ENCODE measurements at places on chromosomes 7 and 10.

GRCh38 chr10:44832595-44833390 is 78.3 kb upstream of the TMEM72 start:
- no peak for DNase-seq

- DNase-seq: no peak
These were observed 147.2 kb upstream of the PFKP start for GRCh38 chr10:2920168-2920567.

GRCh38 chr10:121580276-121581116 is 17.7 kb downstream of the FGFR2 start:
- DNase-seq: no peak

GRCh38 chr7:137850972-137851945 is 4.5 kb upstream of the DGKI start:
- no peak for DNase-seq

GRCh38 chr7:48209004-48209600 is 37.8 kb downstream of the ABCA13 start:
- no peak for DNase-seq

DNA sequence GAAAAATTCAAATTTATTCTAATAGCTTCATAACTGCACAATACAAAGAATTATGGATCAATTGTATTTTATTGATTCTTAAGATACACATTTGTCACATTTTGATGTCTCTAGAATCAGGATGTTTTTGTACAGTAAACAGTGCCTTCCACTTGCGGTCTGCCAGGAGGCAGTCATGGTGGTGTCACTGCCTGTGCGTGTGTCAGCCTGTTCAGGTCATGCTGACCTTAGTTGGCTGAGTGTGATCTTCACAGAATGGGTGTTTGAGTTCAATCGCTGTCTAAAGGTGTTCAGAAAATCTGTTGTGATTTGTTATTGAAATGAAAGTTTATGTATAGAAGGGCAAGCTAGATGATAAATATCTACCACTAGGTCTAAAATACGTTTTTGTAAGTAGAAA is 20.7 kb downstream of the SEC61A2 start:
- no peak for DNase-seq

GRCh38 chr10:89062861-89063260 is 72.3 kb downstream of the FAS start:
- no peak for DNase-seq

DNA sequence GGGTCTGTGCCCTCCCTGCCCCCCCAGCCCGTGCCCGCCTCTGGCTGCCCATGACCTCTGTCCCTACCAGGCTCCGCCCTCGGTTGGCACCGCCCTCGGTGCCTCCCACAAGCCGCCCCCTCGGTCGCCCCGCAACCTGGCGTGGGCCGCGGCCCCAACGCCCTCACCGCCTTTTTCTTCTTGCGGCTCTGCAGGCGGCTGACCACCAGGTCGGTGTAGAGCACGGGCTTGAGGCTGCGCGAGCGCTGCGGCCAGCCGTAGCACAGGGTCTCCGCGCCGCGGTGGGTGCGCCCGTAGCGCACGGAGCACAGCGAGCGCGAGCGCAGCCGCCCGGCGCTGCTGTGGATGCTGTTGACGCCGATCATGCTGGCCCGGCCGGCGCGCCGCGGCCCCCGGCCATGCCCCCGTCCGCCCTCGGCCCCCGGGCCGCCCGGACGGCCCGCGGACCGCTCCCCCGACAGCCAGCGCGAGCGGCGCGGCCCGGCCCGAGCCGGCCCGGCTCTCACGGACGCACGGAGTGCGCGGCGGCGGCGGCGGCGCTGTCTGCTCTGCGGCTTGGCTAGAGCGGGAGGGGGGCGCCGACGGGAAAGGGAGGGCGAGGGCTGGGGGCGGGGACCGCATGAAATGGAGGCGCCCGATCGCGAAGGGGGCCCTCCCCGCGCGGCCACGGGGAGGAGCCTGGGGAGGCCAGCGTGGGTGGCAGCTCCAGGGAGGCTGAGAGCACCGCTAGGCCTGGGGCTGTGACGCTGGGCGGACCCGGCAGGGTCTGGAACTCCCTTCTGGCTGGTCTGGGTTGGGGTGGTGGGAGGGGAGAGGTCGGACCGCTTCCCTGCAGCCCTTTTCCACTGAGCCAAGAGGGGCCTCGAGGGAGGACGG is 9.6 kb downstream of the PSD start:
- no peak for DNase-seq

DNA sequence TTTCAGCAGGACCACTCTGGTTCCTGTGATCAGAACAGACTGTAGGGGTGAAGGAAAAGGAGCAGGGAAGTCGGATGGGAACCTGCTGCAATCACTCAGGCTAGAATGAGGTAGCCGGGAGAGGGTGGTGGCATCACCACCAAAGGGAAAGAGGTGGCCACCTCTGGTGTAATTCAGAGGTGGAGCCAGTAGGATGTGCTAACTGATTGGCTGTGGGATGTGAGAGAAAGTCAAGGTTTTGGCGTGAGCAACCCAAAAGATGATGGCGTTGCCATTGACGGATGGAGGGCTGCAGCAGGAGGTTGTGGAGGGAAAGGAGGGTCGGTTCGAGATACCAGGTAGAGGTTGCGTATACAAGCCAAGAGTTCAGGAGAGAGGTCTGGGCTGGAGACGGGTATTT is 7.4 kb upstream of the VSIR start:
- no peak for DNase-seq

GRCh38 chr7:134943785-134944400 is 42.4 kb upstream of the AGBL3 start:
- DNase-seq: no peak

DNA sequence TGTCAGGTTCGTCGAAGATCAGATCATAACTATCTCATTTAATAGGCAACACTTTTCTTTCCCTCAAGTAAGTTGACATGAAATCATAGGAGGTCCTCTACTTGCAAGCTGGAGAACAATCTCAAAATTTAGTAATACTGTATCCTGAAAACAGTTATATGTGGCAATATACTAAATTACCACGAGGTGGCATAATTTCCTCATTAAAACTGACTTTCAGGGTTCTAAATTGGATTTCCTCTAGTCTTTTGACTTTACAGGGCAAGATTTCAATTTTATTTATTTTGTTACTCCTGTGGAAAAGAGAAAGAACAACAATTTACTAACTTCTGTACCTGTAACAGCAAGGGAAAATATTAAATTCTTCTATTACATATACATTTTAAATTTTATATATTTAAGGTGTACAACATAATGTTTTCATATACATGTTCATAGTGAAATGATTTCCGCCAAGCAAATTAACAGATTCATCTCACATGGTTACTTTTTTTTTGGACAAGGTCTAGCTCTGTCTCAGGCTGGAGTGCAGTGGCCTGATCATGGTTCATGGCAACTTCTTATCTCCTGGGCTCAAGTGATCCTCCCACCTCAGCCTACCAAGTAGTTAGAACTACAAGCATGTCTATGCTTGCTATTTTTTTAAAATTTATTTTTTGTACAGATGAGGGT is 53.4 kb upstream of the CYP2C18 start:
- DNase-seq: no peak

GRCh38 chr7:71548746-71549145 is 416.8 kb downstream of the GALNT17 start:
- no peak for DNase-seq

DNA sequence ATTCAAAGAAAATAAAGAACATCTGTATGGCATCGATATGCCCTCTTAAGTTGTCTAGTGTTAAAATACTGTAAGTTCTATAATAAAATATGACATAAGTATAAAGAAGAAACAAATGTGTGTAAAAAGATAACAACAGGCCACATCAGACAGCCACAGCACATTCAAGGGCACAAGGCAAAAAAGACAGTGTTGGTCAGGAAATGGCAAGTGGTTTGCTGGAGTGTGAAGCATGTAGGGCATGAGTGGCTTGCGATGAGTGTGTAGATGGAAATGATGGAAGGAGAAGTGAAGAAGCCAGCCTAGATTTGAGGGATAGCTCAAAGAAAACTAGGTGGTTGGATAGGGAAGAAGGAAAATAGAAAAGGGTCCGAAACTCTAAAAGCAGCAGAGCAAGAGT is 341.6 kb downstream of the CRPPA start:
- DNase-seq: no peak

DNA sequence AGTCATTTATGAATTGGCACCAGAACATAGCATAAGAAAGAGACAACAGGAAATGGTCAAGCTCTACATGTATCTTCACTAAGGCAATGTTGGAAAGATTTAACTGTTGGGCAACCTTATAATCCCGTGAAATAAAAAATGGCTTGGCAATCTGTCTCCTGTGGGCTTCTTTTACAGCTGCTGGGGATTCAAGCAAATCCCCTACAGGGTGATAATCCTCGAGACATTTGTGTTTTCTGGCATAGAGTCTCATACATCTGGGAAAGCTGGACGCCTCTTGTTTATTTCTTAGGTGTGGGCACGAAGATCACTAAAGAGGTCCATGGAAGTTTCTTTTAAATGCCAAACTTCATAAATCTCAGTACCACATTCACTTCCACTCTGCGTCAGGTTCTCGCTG is 82.2 kb upstream of the GPR141 start:
- no peak for DNase-seq

DNA sequence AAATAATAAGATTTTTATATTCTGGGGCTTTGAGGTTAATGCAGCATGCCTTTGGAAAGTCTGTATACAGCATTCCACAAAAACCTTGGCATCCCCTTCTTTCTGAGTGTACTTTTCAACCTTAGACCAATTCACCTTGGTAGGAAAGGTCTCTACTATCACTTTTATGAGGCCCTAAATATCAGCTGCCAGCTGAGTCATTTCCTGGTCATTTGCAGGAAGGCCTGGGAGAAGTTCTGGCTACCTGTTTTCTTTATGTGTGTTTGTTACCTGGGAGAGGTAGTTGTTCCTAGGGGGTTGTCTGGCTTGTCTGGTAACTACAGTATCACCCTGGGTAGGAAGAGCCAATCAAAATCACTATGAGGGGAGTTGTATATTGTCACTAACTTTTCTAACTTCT is 4.1 kb downstream of the SPAM1 start:
- DNase-seq: no peak

GRCh38 chr7:66886152-66886551 is 34.9 kb upstream of the TMEM248 start:
- no peak for DNase-seq

DNA sequence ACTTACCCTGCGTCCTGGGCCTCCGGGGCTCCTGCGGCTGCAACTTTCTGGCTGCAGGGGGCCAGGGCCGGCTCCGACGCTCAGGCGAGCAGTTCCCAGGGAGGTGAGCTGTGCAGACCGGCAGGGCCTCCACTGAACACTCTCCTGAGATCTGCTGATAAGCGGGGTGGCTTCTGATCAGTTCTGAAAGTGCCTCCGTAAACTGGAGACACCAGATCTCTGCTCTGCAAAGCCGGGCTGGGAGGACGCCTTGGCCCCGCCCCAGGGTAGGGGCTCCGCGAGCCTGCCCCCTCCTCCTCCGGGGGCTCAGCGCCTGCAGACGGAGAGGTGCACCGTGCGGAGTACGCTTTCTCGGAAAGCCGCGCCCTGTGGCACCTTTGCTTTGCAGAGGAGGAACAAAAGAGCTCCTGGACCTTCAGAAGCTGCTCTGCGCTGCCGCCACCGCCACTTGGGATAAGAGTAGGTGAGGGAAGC is 141.3 kb upstream of the VKORC1L1 start:
- no peak for DNase-seq

- DNase-seq: no peak
These were observed 65.6 kb downstream of the ZNF503 start for GRCh38 chr10:75335983-75336382.

DNA sequence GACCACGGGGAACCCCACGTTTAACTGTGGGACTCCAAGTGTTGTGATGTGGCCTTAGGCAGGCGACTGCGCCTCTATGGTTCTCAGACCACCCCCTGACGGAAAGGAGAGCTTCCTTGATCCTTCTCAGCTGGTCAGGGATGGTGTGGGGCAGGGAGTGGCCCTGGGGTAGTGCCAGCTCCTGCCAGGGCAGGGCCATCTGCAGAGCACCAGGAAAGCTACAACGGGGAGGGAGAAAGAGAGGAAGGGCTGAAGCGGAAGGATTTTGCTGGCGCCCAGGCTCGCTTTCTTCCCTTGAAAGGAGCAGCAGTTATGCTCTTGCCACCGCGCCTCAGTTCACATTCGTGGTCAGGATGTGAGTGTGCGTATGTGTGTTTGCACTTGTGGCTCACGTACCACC is 74.9 kb upstream of the PCBD1 start:
- DNase-seq: no peak

DNA sequence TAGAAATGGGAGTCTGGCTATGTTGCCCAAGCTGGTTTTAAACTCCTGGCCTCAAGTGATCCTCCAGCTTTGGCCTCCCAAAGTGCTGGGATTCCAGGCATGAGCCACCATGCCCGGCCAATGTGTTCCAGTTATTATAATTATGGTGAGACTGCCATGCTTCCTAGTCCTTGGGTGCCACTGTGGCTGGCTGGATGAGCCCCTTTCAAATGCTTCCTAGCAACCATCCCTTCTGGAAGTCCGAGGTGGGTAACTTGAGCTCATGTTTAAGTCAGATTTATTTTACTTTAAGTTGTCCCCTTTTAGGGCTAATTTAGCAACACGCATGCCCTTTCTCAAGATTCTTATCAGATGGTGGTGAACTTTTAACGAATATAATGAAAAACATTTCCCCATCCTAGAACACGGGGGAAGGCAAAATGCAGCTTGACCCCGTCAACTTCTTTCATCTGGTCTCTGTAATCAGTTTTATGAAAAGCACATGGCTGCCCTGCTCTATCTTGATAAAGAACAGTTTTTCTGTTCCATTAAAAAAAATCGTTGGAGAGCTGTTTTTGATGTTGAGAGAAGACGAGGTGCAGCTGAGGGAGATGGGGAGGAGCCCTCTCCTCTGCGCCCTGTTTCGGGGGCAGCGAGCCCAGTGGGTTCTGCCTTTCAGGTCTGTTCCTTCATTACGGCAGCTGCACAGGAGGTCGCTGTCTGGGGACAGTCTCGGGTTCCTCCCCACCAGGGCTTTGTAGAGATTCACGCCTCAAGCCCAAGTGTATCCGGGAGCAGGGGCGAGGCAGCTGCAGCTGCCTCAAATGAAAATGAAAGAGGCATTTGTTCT is 61.0 kb upstream of the MKI67 start:
- DNase-seq: no peak

- DNase-seq: no peak
These were observed 245.0 kb upstream of the NPY start for GRCh38 chr7:24038993-24039392.

- no peak for DNase-seq
These were observed at the start of gene RGR for GRCh38 chr10:84244651-84245270. Gene RGR, plus strand, starts transcription at chr10:84245053. Its CDS starts 38 bp downstream, at chr10:84245091.

DNA sequence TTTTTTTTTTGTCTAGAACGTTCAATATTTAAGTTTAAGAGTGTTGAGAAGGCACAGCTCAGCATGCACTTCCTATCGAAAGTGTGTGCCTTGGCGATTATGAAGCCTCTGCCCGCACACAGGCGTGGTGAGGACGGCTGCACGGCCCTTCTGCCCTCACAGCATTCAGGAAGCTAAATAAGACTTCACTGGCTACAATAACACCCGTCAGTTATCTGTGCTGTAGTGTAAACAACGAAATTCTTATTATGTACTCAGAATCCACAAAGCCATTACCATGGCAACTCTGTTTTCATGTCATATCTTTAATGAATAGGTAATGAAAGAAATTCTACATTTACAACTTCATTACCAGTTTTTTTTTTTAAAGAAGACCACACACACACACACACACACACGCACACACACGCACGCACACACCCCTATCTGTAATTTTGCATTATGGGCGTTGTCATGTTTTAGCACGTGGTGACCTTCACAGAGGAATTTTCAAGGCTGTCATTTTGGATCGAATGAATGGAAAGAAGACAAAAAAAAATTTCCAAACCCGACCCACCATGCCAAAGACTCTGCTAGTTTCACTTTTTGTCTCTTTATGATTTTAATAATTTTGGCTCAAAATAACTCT is 254.8 kb upstream of the CTBP2 start:
- DNase-seq: no peak

Data from cortex of kidney (tissue), 1 donor.